ENCODE measurements at places on chromosomes 6 and 20. TPM values are rescaled to one million over a fixed set of nuclear protein-coding genes. Genes with fewer than 3 reads are reported as not detected.

Gene C6orf163
- total RNA-seq, result 4.5 TPM

Gene LST1
- 18.9 TPM for total RNA-seq

Gene C6orf141
- 3.9 TPM for total RNA-seq

Gene PDE10A
- 10.0 TPM for total RNA-seq

Gene SCUBE3
- total RNA-seq, result 1.3 TPM

Gene SNAP91
- 0.42 TPM for total RNA-seq

Gene HDGFL1
- not detected for total RNA-seq

Gene PHACTR1
- 1.5 TPM for total RNA-seq

Gene EFHC1
- total RNA-seq, result 30.6 TPM

Gene NR2E1
- not detected for total RNA-seq

Gene ZNF335
- total RNA-seq, result 32.8 TPM

DNA sequence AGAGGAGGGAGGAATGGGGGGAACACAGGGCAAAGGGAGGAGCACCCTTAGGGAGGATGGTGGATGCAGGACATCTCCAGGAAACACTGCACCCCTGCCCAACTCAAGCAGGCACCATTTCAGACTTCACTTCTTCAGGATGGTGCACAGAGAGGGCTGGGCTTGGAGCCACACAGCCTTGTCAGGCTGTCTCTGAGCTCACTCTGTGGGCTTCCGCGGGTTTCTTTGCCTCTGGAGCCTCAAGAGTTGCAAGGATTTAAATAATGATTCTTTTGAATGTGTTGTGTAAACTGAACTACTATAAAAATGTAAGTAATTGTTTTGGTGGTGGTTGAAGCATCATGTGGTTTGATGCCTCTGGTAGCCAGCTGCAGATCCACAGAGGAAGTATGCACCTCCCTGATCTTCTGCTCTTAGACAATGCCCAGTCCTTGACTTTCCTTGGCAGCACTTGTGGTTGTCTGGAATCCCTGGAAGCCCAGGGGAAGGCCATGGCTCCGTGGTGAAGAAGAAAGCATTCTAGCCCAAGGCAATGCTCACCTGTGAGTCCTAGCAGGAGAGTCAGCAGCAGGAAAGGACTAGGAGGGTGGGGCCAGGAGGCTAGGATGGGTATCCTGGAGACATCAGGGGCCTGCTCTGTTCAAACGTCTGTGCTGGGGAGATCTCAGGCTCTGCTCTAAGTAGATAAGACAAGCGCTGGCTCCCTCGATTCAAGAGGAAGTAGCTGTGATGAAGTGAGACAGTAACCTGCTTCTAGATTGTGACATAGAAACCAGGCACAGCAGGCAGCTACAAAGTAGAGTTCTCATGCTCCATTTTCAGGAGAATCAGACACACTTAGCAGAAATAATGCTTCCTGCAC lies 50.2 kb upstream of the SIRPG start:
- H3K36me3 ChIP-seq, result no peaks in the 10 kb centered on the region
- no peak for DNase-seq
- H3K4me3 ChIP-seq, result no peak overlapping the region

DNA sequence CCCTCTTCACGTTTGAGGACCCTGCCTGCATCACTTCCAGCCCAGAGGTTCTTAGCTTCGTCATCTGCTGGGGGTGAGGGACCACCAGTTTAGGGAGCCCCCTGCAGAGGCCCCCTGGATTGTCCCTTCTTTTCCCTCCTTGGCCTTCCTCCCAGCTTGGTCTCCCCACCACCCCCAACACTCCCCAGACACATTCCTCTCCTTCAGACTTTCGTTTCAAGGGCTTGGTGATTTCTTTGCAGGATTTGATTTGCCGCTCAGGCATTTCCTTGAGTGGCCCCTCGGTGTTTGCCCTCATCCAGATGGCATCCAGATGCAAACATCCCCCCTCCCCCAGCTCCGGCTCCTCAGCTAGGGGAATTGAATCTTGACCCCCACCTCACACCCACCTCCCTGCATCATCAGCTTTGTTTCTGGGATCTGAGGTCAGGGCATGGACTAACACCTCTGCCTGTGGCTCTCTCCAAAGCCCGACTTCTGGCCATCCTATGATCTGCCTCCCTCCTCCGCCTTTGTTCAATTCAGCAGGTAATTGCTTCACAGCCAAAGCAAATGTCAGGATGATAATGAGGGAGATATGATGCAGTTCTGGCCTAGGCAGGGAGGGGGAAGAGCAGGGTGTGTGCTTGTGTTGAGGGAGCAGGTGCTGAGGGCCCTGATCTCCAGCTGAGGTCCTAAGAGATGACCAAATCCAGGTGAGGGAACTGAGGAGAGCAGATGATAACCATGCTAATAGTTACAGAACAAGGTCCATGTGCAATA lies 141.5 kb downstream of the VEGFA start:
- no peak overlapping the region for H3K27ac ChIP-seq
- no peak for DNase-seq
- H3K4me1 ChIP-seq, result no peaks in the 10 kb centered on the region

GRCh38 chr20:2296524-2297356 lies 939 bp downstream of the TGM3 start:
- H3K4me1 ChIP-seq, result peaks cover 20% of the 10 kb centered on the region
- H3K4me3 ChIP-seq, result no peak overlapping the region
- H3K27ac ChIP-seq, result no peak overlapping the region
- no peaks in the 10 kb centered on the region for H3K27me3 ChIP-seq

DNA sequence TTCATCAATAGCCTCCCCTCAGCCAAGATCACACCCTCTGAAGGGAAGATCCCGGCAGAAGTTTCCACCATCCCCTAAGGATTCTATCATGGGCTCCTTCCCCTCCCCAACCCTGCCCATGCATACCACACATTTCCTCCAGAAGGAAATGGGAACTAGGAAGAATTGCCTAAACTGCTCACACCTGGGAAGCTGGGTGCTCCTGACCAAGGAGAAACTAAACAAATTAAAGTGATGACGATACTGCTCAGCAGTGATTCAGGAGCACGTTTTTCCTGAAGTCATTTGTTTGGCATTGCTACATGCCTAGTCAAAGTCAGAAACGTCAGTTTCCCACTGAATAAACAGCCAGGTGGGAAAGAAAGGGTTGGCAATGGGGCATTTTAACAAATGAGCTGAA lies 136.1 kb upstream of the CDYL start:
- no peaks in the 10 kb centered on the region for H3K27me3 ChIP-seq
- H3K36me3 ChIP-seq, result no peaks in the 10 kb centered on the region
- no peaks in the 10 kb centered on the region for H3K4me1 ChIP-seq
- no peak for DNase-seq
- no peak overlapping the region for H3K4me3 ChIP-seq

DNA sequence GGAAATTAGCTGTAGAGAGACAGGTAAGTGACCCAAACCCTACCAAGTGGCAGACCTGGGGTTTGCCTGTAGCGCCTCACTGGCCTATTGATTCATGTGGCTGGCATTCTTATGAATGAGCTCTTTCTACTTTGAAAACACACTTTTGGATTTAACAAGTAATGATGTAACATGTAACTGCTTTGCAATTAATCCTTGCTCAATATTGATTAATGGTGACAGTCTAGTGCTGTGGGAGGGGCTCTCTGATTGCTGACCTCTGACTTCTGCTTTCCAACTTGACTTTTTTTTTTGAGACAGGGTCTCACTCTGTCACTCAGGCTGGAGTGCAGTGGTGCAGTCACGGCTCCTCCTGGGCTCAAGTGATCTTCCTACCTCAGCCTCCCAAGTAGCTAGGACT lies 82.7 kb downstream of the TIAM2 start:
- H3K4me1 ChIP-seq, result no peaks in the 10 kb centered on the region
- H3K27me3 ChIP-seq, result no peaks in the 10 kb centered on the region
- H3K36me3 ChIP-seq, result no peaks in the 10 kb centered on the region
- no peak overlapping the region for H3K4me3 ChIP-seq

GRCh38 chr6:161256407-161256806 lies 17.5 kb downstream of the AGPAT4 start:
- H3K27ac ChIP-seq, result no peak overlapping the region
- H3K4me1 ChIP-seq, result peaks cover 3% of the 10 kb centered on the region
- no peak overlapping the region for H3K4me3 ChIP-seq
- no peak for DNase-seq
- H3K27me3 ChIP-seq, result no peaks in the 10 kb centered on the region

- H3K27me3 ChIP-seq, result no peaks in the 10 kb centered on the region
- no peaks in the 10 kb centered on the region for H3K36me3 ChIP-seq
- H3K4me3 ChIP-seq, result no peak overlapping the region
- H3K27ac ChIP-seq, result no peak overlapping the region
- no peaks in the 10 kb centered on the region for H3K4me1 ChIP-seq
Measured at GRCh38 chr6:91575032-91575431, 988.2 kb upstream of the MAP3K7 start.

GRCh38 chr6:70045413-70045812 lies 179.1 kb downstream of the COL19A1 start:
- no peaks in the 10 kb centered on the region for H3K36me3 ChIP-seq
- no peaks in the 10 kb centered on the region for H3K4me1 ChIP-seq
- no peak overlapping the region for H3K4me3 ChIP-seq
